ENCODE measurements at places on chromosomes 12 and 14. TPM values are rescaled to one million over a fixed set of nuclear protein-coding genes. Genes with fewer than 3 reads are reported as not detected.

The ADCY6 gene
- 11.4 TPM for total RNA-seq

The PMCH gene
- not detected for total RNA-seq

The SIX6 gene
- not detected for total RNA-seq

The IL26 gene
- not detected for total RNA-seq

The RAB3IP gene
- total RNA-seq, result 11.2 TPM

The RHOJ gene
- total RNA-seq, result not detected

The DBX2 gene
- not detected for total RNA-seq

The GDF11 gene
- 3.9 TPM for total RNA-seq

The LYZ gene
- total RNA-seq, result 0.26 TPM

The REM2 gene
- total RNA-seq, result 0.29 TPM

The ENDOU gene
- total RNA-seq, result not detected

The AP1G2 gene
- 49.3 TPM for total RNA-seq

The METTL17 gene
- 70.0 TPM for total RNA-seq

The ACVRL1 gene
- 0.30 TPM for total RNA-seq

The ABHD12B gene
- not detected for total RNA-seq

The RASSF9 gene
- 0.46 TPM for total RNA-seq

The HCAR3 gene
- total RNA-seq, result 0.34 TPM

The LAG3 gene
- 0.47 TPM for total RNA-seq

The KCNA5 gene
- not detected for total RNA-seq

The SRSF5 gene
- total RNA-seq, result 210 TPM

The PWP1 gene
- total RNA-seq, result 101 TPM

The KRT73 gene
- not detected for total RNA-seq

The KIF26A gene
- 3.1 TPM for total RNA-seq

The CCND2 gene
- not detected for total RNA-seq

The ZNF891 gene
- total RNA-seq, result 0.55 TPM

The RTL1 gene
- total RNA-seq, result 0.33 TPM

The MGAT2 gene
- total RNA-seq, result 52.6 TPM

The GOLGA5 gene
- total RNA-seq, result 31.6 TPM

The TM7SF3 gene
- 74.6 TPM for total RNA-seq

The CARMIL3 gene
- total RNA-seq, result 0.47 TPM

The RAB15 gene
- total RNA-seq, result 19.1 TPM

The KRT71 gene
- not detected for total RNA-seq

The ATG101 gene
- total RNA-seq, result 95.3 TPM

The BTBD6 gene
- 30.6 TPM for total RNA-seq

The LBHD2 gene
- 0.18 TPM for total RNA-seq

The OTX2 gene
- not detected for total RNA-seq

The RNASE3 gene
- total RNA-seq, result not detected

The LIN7A gene
- 0.62 TPM for total RNA-seq

The IGF1 gene
- not detected for total RNA-seq

The INHBC gene
- total RNA-seq, result not detected

The OR10AD1 gene
- not detected for total RNA-seq

The AQP6 gene
- total RNA-seq, result not detected

The BHLHE41 gene
- total RNA-seq, result 1.9 TPM

The OR6C2 gene
- total RNA-seq, result not detected

The KRT72 gene
- not detected for total RNA-seq

The MFAP5 gene
- 0.07 TPM for total RNA-seq

The LRTM2 gene
- not detected for total RNA-seq

Measured in A549 treated with DMSO at 1 μM for 4 hours (cell line).